ENCODE measurements at places on chromosomes 4 and X.
A peak's percentile ranks its signal among the peaks of the same experiment; 100 is the strongest.

GRCh38 chr4:142940425-142941330, 94.6 kb upstream of the INPP4B start:
- DNase-seq: no peak

DNA sequence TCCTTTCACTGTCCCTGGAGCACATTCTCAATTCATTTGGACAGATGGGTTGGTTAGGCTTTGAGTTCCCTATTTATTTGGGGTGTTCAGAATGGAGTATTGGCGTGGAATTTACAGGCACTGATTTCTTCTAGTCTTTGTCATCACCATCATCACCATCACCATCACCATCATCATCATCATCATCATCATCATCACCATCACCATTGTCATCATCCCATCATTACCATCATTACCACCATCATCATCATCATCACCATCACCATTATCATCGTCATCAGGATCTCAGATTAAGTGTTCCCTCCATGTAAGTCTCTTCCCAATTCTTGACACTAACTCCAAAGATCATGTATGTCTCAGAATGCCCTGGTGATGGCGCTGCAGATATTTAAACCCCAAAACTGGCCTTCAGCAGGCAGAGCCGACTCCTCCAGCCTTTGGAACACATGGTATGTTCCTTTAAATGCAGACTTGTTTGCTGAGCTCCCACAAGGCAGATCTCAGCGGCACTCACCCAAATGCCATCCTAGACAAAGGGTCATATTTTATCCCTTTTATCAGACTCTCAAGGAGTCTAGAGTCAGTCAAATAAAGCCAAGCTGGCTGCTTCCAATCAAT, 19.8 kb upstream of the FAM9A start:
- DNase-seq: no peak

DNA sequence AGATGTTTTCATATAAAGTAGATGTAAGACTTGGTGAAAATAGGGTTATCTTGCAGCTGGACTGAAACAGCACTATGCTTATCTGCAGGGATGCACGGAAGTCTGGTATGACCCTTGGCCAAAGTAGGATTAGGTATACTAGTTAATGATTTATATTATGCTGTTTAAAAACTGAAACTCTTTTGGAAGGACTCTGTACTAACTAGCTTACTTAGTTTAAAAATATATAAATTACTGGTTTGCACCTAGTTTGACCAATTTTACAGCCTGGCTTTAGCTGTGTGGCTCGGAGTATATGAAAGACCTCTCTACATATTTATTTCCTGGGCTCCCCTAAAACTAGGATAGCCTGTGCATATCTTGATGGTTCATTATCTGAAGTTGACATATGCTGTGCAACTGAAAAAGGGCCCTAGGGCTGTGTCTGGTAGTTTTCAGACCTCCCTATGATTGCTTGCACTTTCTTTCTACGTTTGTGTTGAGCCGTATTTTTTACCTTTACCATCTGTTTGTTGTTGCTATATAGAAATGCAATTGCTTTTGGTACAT, 89.2 kb downstream of the TMEM144 start:
- peak; percentile 79 for DNase-seq

DNA sequence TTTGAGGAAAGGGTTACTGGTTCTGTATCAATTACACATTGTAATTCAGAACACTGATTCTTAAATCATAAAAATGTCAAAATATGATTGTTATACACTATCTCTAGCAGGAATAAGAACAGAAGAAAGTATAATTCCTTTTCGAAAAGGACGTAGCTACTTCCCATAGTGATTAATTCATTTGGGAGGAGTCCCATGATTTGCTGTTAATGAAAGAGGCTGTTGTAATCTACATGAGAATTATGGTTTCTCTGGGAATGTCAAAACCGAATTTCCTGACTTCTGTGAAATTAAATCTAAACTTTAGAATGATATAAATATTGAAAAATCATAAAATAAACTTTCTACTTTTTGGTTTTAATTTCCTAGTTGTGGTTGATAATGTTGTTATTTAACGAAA, 191.1 kb upstream of the ETNPPL start:
- DNase-seq: no peak

- DNase-seq: peak; percentile 25
Observed at GRCh38 chr4:1039493-1040343, 28.3 kb downstream of the FGFRL1 start.

- DNase-seq: no peak
Observed at GRCh38 chr4:57219431-57219830, 109.2 kb upstream of the IGFBP7 start.

DNA sequence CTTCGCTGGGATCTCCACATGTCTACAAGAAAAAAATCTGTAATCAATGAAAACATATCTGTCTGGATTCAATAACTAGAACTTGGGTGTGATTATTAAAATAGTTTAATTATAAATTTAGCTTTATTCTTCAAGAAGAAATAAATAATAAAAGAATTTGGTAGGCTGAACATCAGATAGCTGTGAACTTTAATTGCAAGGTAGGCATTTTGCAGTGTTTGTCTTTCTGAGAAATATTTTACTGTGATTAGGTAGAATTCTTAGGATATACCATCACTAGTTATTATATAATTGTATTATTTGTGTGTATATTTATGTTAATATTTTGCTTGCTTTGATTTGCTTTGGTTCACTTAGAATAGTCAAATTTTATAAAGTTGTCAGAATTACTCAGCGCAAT, 409.4 kb downstream of the PCDH18 start:
- no peak for DNase-seq

DNA sequence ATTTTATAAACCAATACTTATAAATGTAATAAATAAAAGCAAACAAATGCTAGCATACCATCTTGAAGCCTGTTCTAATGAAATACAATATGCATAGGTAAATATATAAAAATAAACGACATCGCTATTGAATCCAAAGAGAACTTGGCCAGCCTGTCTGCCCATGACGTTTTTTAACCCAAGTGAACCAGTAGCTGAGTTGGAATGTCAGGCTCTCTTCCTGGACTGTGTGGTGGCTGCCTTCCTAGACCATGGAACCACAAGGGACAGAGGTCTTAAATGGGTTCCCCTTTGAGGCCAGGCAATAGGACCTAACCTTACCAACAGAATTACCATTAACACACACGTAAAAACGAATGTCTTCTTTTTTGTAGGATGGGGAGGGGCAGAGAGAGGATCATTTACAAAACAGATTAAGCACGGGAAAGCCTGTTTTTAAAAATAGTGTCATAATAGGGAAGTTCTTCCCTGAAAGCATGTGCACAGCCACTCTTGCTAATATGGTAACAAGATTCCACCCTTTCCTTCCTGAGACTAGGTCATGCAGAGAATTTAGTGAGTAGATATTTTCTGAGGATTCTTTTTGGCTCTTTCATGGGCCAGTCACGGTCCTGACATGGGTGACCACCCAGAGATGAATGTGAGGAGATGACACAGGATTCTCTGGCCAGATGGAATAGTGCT, 69.4 kb upstream of the ACSL1 start:
- peak; percentile 43 for DNase-seq

GRCh38 chrX:67044029-67044653, 405.3 kb upstream of the EDA2R start:
- no peak for DNase-seq

DNA sequence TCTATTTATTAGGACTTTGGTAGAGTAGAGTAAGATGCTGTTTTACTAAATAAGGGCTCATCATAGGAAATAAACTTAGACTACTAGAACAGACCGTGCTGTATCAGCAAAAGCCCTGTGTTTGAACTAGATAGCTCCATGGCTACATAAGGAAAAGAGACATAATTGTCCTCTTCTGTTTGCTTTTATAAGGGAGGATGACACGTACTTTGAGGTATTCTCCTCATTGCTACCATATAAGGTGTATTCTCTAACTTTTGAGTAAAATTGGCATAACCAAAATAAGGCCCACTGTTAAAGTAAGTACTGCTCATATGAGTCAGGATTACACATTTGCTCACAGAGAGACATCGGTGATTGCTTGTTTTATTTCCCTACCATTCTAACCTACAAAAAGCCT, 64.3 kb downstream of the PDLIM5 start:
- no peak for DNase-seq

DNA sequence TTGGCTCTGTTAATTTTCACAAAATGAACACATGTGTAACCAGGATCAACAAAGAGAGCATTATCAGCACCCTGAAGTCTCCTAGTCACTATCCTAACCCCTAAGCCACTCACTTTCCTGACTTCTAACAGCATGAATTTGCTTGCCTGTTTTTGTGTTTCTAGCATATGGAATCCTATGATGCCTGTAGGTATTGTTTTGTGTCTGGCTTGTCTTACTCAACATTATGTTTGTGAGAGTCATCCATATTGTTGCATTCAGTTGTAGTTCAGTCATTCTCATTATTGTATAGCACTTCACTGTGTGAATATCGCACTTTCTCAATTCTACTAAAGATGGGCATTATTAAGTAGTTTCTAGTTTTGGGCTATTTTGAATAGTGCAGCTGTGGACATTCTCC, 15.6 kb downstream of the EDNRA start:
- no peak for DNase-seq

- DNase-seq: no peak
Observed at GRCh38 chr4:37726666-37727065, 40.5 kb upstream of the RELL1 start.

DNA sequence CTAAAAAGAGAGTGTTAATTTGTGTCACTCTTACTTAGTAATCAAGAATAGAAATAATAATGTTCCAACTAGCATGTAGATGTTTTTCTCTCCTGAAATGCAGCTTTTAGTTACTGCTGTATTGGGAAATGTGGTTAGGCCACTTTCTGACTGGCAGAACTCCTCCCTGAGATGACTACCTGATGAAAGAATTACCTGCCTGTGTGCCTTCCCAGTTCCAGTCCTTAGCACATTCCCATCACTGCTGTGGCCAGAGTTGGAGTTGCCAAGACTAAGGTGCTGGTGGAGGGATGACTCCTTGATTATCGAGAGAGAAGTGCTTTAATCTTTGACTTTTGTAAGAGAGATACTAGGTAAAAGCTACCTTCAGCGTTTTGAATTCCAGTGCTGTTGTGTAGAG, 9.5 kb downstream of the GAB1 start:
- DNase-seq: peak; percentile 71

GRCh38 chr4:2570551-2571222, 34.2 kb downstream of the FAM193A start:
- DNase-seq: no peak

DNA sequence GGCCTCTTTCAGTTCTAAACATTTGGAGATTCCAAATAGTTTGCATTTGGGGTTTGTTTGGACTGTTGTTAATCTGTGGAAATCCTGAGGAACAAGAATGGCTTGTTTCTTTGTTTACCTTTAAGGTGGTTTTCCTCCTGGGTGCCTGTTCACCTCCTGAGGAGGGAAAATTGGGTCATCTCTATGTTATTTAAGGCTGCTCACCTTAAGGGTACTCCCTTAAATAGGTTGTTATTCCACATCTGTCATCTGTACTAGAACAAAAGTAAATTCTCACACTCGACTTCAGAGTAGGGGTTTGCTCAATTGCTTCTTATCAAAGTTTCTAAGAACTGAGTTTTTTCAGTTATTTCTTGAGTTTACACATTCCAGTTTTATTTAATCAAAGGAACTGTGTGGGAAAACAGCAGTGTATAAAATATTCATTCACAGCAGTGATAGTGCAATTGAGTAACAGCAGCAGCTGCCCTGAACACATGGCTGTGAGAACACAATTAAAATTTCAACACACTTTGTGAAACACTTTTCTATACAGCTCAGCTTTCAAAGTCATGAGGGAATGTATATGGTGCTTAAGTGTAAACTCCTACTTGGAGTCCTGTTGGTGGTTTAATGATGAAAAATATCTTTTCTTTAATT, 238.5 kb upstream of the PGRMC2 start:
- DNase-seq: peak; percentile 49

DNA sequence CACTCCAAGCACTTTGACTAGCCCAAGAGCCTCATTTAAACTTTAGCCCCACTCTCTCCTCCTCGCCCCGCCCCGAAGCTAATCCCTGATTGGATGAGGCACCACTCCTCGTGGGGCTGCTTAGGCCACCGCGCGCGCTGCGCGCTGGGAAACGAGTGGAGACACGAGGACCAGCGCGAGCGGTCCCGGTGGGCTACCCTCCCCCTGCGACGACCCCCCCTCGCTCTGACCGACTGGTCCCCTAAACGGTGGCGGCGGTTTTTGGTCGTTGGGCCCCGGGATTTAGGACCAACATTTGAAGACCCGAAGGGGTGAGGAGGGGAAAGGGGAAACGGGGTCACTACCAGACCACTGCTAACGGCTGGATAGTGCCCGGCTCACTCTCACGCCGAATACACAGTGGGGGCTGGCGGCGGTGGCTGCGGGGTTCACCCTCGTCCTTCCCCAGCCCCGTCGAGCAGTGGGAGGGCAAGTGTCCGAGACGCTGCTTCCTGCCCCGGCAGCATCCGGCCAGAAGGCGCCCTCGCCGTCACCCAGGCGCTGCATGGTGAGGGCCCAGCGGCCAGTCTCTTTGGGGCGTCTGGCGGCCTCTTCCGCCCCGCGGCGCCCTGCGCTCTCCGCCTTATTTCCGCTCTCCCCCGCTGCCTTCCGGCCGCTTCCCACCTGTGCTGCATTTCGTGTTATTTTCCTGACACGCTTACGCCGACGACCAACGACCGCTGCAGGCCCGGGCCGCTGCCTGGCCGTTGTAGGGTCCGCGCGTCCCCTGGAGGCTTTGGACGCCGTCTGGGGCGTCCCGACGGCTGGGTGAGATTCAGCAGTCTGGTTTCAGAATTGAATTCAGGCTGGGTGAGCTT, at the start of gene RBM46:
Gene RBM46 (plus strand): TSS at position 147 of the 857 bp plus-strand sequence. CDS start 15,481 bp downstream, outside the sequence.
- DNase-seq: no peak

DNA sequence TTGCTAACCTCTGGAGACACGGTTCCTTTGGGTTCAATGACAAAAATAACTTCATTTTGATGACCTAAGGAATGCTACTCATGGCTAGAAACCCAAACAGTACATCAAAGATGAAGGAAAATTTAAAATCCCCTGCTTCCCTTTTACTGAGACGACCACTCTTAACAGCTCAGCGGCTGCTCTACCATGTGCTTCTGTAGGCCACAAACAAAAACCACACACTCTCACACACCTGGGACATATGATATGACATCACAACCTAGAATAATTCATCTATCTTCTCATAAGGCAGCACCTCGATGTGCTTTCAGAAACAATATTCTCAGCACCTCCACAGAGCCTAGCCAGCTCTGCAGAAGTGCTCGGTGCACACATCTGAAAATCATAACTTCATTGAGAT, 34.7 kb downstream of the ABLIM2 start:
- no peak for DNase-seq
